ENCODE measurements at places on chromosomes 3 and 15.

GRCh38 chr3:194571491-194572142 is 61.6 kb downstream of the TMEM44 start:
- no peak for DNase-seq

DNA sequence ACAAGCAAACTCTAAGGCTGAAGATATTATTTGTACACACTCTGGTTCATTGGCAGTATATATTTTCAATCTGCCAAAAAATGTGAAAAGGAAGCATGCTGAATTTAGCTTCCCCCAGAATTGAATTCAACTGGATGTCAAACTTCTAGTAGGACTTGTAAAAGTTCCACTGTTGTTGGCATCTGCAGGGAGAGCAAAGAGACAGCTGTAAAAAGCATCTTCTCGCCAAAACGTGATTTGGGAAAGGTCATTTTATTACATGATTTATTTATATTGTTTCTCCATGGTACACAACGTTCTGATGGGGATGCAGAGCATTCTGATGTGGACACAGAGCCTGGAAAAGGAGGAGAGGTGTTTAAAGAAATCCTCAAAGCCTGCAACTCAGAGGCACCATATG is 196.7 kb upstream of the ADAMTS9 start:
- DNase-seq = no peak

DNA sequence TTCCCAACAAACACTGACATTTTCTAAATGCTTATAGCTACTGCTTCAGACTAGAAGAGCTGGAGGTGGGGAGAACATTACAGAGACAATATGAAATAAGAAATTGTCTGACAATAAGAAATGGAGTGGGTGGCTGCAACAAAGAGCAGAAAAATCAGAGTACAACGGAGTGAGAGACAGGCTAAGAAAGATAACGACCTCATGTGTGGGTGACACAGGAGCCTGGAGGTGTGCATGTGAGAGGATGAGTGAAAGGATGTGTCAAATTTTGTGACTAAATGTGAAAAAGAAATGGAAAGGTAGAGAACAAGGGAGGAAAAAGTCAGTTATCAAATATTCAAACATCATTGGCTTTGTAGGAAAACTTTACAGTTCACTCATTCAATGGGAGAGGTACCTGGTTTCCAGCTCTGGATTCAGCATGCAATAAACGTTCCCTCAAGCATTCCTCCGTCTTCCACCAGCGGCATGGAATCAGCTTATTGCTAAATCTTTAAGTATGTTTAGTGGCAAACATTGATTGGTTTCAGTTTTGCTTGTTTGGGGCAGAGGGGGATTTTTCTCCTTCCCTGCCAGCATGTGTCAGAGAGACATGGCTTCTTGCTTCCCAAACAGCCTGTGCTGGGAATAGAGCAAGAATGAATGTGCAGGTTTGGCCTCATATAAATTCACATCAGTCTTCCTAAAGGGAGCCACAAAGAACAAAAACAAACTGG is 103.8 kb upstream of the CHRM5 start:
- no peak for DNase-seq

GRCh38 chr3:71485896-71486295 is 97.6 kb downstream of the FOXP1 start:
- DNase-seq = no peak

DNA sequence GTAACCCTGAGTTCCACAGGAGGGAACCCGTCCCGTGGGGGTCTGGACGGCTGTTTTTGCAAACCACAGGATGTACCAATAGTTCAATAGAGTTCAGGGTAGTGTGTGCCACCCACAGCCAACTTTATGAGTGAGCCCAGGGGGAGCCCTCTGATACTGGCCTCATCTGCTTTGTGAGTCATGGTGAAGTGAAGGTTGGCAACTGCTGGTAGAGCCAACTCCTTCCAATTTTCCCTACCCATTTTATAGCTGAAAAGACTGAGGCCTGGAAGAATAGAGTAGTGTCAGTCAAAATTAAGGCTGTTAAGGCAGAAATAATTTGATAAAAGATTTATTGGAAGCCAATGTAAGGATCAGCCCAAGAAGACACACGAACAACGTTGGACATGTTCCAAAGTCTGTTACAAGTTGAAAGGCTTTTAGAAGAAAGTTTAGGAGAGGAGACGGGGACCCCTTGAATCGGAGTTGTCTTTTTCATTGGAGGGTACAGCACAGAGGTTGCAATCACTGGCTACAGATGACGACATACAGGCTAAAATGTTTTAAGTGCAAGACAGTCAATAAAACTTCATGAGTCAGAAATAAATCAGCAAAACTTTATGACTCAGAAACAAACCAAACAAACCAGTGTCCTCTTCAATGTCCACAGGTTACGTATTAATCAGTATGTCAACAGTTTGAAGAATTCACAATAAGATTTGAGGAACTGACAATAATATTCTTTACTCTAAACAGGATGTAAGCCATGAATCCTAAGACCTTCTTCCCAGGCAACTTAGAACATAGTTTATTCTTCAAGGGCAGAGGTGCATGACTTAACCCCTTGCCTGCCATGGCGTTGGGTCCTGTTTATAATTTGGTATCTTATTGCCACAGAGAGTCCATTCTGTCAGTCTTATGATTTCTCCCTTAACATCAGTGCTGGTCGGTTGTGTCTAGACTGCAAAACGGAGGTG is 62.9 kb upstream of the NR2E3 start:
- no peak for DNase-seq

- no peak for DNase-seq
These were observed 28.2 kb upstream of the PIAS1 start for GRCh38 chr15:68025835-68026424.

DNA sequence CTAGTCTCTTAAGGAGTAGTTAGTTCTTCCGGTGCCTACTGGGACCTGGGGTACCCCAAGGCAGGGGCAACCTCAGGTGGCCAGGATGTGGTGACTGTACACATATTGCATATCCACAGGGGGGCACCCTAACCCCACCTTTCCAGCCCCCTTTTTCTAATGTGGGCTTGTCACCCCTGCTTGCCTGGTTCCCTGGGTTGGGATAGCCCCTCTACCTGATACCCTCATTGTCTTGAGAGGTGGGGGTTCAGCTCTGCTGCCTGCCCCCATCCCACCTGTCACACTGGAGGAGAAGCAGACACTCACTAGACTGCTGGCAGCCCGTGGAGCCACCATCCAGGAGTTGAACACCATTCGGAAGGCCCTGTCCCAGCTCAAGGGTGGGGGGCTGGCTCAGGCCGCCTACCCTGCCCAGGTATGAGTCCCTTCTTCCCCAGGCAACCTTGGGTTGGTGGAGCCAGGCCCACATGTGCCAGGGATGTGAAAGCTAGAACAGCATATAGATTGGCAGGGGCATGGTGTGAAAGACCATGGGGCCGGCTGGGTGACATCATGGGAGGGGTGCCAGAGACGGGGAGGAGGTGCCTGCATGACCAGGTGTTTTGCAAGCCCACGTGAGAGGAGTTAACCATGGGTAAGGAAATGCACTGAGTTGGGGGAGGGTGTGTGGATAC is 4.0 kb downstream of the GLYCTK start:
- DNase-seq = peak; percentile 47

- DNase-seq = no peak
These were observed at the start of gene ACKR4 for GRCh38 chr3:132596816-132597433. Gene ACKR4, plus strand, starts transcription at chr3:132597270. Its CDS starts 3,128 bp downstream, at chr3:132600398.

GRCh38 chr3:9779075-9779593 is 9.4 kb upstream of the CAMK1 start:
- DNase-seq = no peak

DNA sequence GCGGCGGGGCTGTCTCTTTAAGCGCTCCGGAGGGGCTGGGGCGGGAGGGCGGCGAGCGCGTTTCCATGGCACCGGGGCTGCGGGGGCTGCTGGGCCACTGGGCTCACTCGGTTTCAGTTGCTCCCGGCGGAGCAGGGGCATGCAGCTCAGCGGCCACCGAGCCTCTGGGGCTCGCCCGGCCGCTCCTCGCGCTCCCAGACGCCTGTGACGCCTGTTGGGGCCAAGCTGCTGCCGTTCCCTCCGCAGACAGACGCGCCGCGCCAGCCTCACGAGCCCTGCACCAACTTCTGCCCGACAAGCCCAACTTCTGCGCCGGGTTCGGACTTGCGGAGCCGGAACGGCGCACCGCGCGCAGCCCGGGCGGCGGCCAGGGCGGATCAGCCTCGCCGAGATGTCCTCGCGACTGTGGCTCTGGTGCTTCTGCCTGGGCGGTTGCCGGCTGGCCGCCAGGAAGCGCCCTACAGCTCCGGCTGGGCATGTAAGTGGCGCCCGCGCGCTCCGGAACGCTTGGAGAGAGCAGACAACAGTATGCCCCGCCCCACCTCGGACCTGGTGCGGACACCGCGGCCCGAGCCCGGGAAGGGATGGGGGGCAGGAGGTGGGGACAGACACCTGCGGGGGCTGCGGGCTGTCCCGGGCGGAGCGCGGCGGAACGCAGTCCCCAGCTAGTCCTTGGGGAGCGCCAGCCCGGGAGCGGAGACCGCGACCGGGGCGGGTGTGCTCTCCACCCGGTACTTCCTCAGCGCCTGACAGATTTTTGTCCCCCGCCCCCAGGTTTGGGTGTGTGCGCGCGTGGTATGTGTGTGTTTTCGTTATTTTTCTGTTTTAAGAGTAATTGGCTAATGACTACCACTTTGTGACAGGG is 154.1 kb upstream of the GOLIM4 start:
- peak; percentile 1 for DNase-seq

DNA sequence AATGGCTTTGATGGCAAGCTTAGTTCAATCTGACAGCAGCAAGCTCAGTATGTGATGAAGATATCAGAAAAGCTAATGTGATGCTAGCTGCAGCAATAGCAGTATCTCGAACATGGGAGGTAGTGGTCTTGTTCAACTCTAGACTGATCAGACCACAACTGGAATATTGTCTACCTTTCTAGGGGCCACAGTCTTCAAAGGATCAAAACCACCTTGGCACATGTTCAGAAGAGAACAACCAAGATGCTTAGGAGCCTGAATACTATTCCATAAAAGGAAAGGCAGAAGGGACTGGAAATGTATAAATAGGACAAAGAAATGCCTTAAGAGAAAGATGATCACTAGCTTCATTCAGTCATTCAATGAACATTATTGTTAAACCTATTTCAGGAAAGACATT is 2.3 kb downstream of the C3orf70 start:
- no peak for DNase-seq

GRCh38 chr3:171049861-171050444 is 23.4 kb upstream of the SLC2A2 start:
- DNase-seq = peak; percentile 37

DNA sequence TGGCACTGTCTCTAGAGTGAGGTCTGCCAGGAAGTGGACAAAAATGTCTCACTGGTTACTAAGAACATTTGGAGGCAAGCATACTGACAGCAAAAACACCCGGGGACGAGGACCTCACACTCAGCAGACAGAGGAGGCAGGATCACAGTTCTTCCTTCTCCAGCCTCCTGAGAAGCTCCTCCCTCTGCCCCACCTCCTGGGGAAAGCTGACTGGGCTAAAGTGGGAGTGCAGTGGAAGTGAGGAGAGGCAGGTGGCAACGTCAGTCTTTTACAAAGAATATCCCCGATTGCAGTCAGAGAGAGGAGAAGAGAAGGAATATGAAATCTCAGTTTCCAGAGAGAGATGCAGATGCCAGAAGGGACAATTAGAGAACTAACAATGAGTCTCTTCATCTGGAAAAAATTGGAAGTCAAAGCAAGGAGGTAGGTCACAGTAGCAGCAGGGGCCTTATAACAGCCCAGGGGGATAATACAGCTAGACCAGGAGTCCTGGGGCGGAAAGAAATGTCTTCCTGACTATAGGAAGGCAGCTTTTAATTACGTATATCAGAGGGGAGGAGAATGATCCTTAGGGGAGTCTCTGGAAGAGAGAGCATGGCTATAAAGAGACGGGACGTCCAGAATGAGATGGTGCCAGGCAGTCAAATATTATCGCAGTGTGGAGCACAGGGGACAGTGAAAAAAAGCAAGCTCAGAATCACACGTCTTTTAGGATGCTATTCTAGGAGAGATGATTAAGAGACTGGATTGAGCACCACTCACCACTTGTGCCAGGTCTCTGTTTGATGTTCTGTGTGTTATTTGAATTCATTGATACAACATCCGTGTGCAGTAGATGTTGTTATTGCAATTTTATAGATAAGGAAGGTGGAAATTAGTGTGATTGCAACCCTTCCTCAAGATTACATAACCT is 47.2 kb downstream of the LEO1 start:
- DNase-seq = no peak

GRCh38 chr15:31296646-31297574 is 29.7 kb upstream of the KLF13 start:
- DNase-seq = no peak

GRCh38 chr15:93036951-93037819 is 51.8 kb downstream of the RGMA start:
- peak; percentile 47 for DNase-seq

- no peak for DNase-seq
These were observed 18.6 kb upstream of the C15orf40 start for GRCh38 chr15:83030021-83030420.

DNA sequence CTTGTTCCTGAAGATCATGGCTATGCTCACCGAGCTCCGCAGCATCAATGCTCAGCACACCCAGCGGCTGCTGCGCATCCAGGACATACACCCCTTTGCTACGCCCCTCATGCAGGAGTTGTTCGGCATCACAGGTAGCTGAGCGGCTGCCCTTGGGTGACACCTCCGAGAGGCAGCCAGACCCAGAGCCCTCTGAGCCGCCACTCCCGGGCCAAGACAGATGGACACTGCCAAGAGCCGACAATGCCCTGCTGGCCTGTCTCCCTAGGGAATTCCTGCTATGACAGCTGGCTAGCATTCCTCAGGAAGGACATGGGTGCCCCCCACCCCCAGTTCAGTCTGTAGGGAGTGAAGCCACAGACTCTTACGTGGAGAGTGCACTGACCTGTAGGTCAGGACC is 35.2 kb downstream of the NR1I2 start:
- no peak for DNase-seq

- DNase-seq = no peak
These were observed 9.5 kb downstream of the PAK2 start for GRCh38 chr3:196749125-196749524.

GRCh38 chr3:108044699-108045098 is 46.1 kb downstream of the CD47 start:
- DNase-seq = no peak

GRCh38 chr15:32859251-32859650 is 141.4 kb downstream of the GREM1 start:
- DNase-seq = no peak

DNA sequence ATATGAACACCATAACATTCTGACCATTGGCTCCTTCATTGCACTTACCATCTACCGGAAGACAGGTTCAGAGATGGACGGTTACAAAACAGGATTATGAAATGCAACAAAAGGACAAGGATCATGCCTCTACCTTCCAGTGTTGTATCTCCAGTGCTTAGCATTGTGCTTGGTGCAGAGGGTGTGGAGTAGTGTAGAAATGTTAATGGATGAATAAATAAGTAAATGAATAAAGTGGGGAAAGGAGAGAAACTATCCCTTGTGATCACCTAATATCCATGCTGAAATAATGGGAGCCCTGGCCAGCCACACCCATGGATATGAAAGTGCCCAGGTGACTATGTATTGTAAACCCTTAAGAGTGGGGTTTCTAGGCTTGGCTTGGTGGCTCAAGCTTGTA is 344.8 kb upstream of the LMCD1 start:
- no peak for DNase-seq

DNA sequence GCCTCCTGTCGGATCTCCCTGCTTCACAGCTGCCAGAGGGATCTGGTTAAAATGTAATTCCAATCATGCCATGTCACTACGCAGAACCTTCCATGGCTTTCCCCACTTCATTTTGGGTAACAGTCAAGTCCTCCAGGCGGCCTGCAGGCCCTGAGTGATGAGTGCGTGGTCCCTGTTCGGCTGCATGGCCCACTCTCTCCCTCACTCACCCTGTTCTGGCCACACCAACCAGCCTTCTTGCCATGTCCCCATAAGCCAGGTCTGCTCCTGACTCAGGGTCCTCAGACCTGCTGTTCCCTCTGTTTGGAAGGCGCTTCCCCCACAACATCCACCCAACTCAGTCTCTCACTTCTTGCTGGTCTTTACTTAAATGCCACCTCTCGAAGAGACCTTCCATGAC is 41.6 kb upstream of the LINGO1 start:
- no peak for DNase-seq

All from CD4-positive, alpha-beta T cell treated with Interleukin-1 beta for 1 hour (primary cell).